ENCODE measurements at places on chromosomes 1 and 21. TPM values are rescaled to one million over a fixed set of nuclear protein-coding genes. Genes with fewer than 3 reads are reported as not detected.
A peak's percentile ranks its signal among the peaks of the same experiment; 100 is the strongest.

GRCh38 chr1:208343226-208343625 lies 99.0 kb upstream of the PLXNA2 start:
- no peak for DNase-seq

- DNase-seq = no peak
Measured at GRCh38 chr1:184975208-184975870, 1.0 kb upstream of the NIBAN1 start.

- DNase-seq = peak; percentile 59
Measured at GRCh38 chr21:45386728-45387371, 18.1 kb upstream of the COL18A1 start.

GRCh38 chr1:17190010-17190995 lies 14.6 kb upstream of the PADI1 start:
- no peak for DNase-seq

- DNase-seq = no peak
Measured at GRCh38 chr1:25889470-25889869, 14.0 kb upstream of the PAQR7 start.

- DNase-seq = no peak
Measured at GRCh38 chr1:194104247-194104844, 917.9 kb upstream of the B3GALT2 start.

DNA sequence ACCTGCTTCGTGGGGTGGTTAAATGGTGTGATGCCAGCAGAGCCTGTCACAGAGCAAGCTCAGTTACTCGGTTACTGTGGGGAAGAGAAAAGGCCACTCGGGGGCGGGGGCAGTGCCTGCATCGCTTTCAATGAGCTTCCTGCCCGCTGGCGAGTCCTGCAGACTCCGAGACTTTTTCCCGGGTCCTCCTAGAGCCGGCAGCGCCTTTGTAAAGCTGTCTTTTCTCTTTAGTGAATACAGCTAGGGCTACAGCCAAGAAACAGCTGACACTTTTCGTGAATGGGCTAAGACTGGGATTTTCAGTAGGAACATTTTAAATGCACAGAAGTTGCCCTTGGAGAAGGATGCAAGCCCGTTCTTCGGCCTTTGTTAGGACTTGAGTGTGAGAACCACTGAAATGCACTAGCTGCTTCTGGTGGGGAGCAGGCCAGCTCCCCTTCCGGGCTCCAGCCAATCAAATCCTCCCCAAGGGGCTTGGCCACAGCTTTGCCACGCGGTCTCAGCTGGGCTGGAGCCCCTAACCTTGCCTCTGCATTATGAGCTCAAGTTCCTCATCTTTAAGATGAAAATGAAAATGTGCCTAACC lies 23.4 kb upstream of the EFHD2 start:
- DNase-seq = no peak

- DNase-seq = peak; percentile 88
Measured at GRCh38 chr1:204763773-204764427, 78.4 kb upstream of the LRRN2 start.

FCRL5 gene
- total RNA-seq = 0.93 TPM

ELF3 gene
- 62.9 TPM for total RNA-seq

NBPF6 gene
- total RNA-seq = not detected
